ENCODE measurements at places on chromosomes 3 and 15.
A peak's percentile ranks its signal among the peaks of the same experiment; 100 is the strongest.

DNA sequence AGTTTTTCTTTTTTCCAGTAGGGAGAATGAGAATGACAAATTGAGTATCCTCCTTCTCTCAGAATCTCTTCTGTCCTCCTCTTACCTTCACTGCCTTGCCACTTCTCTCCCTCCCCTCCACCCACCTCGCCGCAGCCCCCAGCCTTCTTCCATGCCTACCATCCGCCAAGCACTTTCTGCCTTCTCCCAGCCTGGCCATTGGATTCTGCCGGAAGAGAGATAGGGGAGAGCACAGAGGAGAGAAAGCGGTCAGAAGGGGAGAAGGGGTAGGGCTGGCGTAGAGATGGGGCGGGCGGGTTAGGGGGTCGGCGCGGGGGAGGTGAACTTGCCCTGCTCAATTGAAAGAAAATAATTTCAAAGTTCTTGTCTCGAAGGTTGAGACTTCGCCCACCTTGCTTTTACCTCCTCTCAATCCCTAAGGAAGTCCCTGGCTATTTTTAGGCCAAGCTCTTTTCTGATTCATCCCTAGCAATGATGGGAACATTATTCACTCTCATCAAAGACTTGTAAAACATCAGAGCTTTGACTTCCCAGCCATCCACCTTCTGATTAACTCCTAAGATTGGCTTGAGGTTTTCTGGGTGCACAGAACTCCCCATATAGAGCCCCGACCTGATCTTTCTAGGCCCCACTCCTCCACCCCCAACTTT, 811 bp downstream of the C3orf52 start:
- DNase-seq, result no peak

GRCh38 chr3:155158346-155159037, 78.4 kb downstream of the MME start:
- DNase-seq, result no peak

DNA sequence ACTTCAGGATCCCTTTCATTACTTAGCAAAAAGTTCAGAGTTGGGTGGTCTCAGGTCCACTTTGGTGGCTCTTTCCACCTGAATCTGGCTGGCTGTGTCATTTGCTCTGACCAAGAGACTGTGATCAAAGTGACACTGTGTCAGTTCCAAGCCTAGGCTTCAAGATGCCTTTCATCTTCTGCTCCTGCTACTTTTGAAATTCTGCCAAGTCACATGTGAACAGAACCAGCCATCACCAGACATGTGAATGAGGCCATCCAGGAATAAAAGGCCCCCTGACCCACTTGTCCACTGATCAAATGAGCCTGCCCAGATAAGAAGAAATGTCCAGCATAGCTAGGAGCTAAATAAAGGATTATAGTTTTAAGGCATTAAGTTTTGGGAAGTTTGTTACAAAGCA, 132.2 kb downstream of the OSBPL10 start:
- DNase-seq, result no peak

- no peak for DNase-seq
These were observed 15.0 kb upstream of the SOX2 start for GRCh38 chr3:181696626-181697230.

DNA sequence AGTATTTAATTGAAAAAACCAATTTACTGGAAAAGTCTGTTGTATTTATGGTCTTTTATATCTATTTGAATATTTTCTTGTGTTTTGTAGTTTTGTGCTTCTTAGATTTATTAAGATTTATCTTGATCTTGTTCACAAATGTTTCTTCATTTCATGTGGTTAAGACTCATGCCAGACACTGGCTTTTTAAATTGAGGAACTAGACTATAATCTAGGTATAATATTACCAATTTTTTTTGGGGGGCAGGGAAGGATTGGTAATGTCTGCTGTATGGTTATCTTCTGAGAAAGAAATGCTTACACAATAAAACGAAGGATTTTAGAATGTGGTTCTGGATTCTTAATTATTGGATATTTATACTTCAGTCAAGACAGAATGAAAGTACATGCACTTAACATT, 24.9 kb downstream of the AP4E1 start:
- no peak for DNase-seq

- DNase-seq, result no peak
These were observed 65.1 kb downstream of the EPHB1 start for GRCh38 chr3:134860141-134860540.

- DNase-seq, result no peak
These were observed 12.6 kb downstream of the PLCL2 start for GRCh38 chr3:16897254-16897926.

DNA sequence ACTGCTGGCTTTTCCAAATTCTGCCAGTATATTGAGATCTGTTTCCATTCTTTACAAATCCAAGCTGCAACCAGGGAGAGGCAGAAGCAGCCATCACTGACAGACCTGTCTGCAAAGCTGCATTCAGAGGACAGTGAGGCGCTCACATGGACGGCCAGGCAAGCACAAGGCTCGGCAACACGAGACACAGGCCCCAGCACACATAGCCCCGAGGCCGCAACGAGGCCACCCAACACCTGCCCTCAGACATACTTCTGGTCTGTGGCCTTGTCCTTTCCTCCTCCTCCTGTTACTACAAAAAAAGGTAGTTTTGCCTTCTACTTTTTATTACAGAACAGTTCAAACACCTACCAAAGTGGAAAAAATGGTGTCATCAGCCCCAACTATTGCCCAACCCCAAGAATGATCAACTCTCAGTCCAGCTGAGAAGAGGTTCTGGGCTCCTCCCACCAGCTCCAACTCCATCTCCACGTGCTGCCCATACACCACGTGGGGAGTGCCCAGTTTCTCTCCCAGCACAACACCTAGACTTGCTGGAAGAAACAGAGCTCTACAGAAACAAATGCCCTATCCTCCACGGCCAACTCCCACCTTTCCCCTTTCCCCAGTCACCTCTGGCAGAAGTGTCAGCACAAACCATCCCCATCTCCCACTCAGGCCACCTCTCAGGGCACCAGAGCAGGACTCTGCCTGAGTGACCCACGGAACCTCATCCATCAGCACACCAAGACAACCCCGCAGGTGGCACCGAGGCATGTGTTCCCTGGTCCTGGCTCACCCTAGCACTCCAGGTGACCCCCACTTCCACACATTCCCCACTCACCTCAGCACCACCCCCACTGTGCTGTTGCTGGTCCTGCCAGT, 7.4 kb downstream of the ZXDC start:
- no peak for DNase-seq

DNA sequence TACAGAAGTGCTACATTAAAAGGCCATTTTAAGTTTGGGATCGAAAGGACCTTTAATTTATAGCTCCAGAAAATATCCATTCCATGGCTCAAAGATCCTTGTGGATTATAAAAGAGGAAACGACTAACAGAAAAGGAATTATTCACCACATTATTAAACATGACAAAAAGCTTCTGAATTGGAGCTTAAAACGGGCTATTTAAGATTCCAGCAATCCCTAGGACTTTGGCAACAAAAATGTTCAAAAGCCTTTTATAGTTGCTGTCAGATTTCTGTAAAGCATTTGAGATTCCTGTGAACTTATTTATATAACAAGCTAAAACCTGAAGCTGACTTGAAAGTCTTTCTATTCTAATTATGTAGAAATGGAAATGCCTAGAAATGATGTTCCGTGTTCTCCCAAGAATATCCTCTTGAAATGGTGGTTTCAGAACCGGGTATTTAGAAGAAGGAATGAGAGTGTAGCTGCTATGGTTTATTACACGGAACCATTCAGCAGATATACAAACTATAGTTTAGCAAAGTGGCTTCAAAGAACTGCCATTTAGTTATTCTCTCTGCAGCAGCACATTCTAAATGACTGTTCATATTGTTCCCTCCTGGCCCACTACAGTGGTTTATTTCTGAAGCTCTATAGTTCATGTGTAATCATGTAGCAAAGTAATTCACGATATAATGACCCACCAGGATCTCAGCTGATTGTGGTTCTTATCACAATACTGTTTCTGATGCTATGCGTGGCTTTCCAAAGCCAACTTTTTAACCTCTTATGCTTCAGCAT, 961.7 kb downstream of the FHIT start:
- no peak for DNase-seq

- no peak for DNase-seq
These were observed 45.3 kb upstream of the FAM3D start for GRCh38 chr3:58711871-58712270.

DNA sequence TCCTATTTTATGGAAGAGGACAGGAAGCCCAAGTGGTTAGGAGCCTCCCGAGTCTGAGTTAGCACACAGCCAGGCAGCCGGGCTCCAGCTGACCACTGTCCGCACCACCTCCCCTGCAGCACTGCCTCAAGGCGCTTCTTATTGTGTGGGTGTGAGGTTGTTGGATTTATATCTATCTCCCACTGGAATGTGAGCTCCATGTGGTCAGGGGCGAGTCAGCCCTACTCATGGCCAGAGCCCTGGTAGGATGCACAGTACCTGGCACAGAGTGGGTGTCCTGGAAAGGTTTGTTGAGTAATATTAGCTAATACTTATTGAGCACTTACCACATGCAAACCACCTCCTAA, 9.7 kb upstream of the FBLN2 start:
- no peak for DNase-seq

DNA sequence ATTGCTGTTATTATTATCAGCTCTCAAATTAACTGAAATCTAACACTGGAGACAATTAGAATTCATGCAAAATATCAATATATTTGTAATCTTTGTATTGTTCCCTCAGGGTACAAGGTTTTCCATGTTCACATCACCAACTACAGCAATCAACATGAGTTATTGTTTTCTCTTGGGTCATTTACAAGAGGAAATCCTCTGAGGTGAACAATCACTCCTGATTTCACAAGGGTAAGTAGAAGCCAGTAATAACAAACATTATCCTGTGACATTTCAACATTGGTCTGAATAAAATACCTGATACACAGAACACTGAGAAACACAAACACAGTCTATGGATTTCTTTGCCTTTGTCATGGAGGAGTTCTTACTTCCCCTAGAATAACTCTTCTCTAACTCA, 174.0 kb downstream of the SUCNR1 start:
- DNase-seq, result no peak

DNA sequence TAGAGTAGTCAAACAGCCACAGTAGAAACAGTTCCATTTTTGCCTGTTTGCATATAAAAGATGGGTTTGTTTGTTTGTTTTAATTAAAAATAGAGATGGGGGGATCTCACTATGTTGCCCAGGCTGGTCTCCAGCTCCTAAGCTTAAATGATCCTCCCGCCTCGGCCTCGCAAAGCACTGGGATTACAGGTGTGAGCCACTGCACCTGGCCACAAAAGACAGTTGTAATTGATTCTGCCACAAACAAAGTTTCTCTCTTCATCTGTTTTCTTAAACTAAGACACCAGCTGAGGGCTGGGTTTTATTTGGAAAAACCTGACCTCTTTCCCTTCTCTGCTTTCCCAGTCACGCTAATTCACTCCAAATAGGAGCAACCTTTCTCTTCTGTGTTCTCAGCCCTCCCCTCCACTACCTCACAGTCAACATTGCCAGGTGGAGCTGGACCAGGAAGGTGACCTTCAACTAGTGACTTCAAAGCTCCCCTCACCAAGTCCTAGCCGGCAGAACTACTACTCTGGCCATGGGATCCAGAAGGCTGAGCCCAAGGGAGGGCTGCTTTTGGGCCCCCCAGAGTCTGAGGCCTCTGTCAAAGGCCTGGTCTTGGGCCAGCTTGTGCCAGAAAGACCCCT, 1.5 kb upstream of the IDH2 start:
- DNase-seq, result no peak

DNA sequence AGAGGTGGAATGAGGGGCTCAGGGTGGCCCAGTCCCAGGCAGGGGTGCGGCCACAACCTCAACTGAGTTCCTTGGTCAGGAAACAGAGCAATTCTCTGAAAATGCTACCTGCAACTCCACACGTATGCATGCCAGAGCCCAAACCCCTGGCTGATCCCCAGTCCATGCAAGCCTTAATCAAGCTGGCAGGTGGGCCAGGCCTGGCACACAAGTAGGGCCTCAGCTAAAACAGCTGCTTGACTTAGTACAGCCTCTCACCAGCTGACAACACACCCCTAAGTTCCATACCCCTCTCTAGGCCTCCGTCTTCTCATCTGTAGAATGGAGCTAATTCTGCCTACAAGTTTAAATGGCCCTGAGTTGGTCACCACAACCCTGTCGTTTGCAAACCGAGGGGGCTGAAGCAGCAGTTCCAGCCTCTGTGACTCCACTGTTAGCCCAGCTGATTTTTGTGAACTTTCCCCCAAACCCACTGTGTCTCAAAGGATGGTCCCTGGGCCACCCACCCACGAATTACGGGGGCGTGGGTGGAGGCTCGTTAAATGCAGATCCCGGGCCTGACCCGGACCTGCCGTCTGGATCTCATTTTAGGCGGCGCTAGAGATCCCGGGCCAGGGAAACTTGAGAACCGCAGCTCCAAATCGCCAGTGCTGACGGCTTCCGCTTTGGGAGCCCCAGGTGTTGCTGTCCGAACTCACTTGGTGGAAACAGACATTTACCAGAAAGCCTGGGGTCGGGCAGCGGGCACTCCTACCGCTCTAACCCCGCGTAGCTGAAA, 927 bp downstream of the CHDH start:
- DNase-seq, result no peak

- DNase-seq, result peak; percentile 27
These were observed 613 bp downstream of the ATP1B3 start for GRCh38 chr3:141876891-141877621.

DNA sequence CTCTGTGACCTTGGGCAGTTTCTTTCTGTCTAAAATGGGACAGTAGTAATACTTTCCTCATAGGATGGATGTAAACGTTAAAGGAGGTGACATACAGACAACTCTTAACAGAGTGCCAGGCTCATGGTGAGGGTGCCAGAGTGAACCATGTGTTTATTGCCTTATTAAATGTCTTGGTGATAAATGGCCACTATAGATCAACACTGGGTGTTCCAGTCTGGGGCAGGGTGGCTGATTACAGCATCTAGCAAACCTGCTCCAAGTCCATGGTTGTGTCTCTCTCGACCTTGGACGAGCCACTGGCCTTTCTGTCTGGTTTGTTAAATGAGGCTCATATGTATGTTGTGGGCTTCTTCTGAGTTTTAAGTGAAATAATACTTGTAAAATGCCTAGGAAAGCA, 75.1 kb downstream of the TRAK1 start:
- no peak for DNase-seq

- no peak for DNase-seq
These were observed 33.9 kb upstream of the TMCO5A start for GRCh38 chr15:37900326-37901221.

DNA sequence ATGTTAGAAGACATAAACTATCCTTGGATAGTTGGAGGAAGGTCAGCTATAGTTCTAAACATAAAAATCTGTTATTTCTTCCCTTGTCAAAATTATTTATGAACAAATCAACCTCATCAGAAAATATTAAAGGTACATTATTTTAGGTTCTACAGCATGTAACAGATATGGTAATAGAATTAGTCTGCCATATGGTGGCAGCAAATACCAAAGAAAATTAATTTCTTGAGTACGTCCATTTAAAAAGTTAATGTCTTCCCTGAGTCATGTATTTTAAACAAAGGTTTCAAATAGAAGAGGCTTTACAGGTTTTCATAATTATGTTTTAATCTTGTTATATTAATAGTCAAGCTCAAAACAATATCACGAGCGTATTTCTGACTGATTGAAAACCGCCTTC, 17.9 kb upstream of the ANKRD28 start:
- no peak for DNase-seq

DNA sequence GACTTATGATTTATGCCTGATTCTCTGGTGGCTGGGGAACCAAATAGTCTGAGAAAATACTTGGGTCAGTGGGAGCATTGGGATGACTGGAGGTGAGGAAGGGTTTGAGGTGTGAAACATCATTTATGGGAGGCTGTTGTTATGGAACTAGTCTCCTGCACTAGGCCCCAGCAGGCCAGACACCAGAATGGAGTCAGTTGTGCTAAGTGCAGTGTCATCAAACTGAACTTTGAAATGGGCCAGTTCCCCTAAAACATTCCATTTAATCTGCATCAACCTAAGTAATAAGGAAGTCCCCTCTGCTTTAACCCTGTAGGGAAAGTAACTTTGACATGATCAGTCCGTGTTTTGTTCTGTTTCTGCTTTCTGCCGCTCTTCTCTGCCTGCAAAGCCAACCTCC, 44.9 kb upstream of the KLHL25 start:
- DNase-seq, result no peak
